CD4-positive, alpha-beta T cell treated with Interleukin-10 for 1 hour (primary cell): ENCODE measurements at places on chromosomes 7 and 10.

- DNase-seq, result no peak
These were observed 50.8 kb downstream of the GCC1 start for GRCh38 chr7:127534636-127535035.

GRCh38 chr7:22357311-22358175 is 589 bp upstream of the RAPGEF5 start:
- no peak for DNase-seq

DNA sequence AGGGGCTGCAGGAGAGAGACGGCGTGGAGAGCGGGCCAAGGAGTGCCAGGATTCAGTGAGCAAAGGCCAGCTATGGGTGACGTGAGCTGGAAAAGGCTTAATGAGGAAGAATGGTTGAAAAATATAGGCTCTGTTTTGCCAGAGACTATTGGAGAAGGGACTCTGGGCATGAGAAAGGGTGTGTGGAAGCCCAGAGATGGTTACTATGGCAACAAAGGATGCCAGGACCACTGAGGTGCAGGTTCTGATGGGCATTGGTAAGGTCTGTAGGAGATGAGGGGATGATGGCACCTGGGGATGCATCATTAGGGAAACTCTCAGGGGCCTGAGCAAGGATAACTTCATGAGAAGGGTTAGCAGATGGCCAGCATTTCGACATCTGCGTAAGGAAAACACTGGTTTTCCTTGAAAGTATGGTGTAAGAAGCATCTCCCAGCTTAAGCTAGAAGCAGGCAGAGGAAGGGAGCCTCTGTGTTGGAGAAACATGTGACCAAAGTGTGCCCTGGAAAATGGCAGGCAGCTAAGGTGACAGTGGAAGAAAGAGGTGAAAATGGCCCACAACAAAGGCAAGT is 21.6 kb upstream of the FAM180A start:
- DNase-seq, result no peak

GRCh38 chr7:24964191-24964590 is 15.8 kb downstream of the OSBPL3 start:
- DNase-seq, result no peak

DNA sequence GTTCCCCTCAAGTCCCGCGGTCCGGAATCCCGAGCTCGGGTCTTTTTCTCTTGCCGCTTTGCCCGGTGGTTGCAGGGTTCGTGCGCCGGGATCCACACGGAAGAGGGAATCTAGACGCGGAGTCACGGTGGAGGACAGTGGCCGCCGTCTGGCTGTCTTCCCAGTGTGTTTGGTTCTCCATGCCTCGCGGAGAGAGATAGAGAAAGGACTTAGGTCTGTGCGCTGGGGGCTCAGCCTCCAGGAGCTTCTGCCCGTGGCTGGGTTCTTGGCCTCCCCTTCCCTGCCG is 1.6 kb downstream of the FFAR4 start:
- DNase-seq, result no peak

GRCh38 chr7:111955616-111956015 is 250.6 kb downstream of the DOCK4 start:
- DNase-seq, result no peak

DNA sequence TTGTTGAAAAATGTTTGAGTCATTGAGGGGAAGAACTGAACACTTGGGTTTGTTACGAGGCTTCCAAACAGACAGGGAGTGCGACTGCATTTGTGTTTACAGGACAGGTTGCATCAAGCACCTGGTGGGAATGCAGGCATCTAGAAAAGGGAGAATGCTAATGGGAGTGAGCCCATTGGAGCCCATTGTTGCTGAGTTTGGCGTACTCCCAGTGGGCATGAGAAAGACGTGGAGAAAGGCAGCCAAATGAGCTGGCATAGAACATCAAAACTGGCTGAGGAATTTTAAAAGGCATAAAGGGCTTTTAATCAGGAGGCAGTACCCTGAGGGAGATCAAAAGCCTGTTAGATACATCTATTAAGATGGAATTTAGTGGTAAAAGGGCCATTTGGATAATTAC is 171.6 kb upstream of the NPSR1 start:
- DNase-seq, result no peak
